Hippocampal formation (tissue), 2 donors: ENCODE measurements at places on chromosomes 7 and 10.
A peak's percentile ranks its signal among the peaks of the same experiment; 100 is the strongest.

- DNase-seq, result no peak
These were observed 158.2 kb upstream of the PRKCQ start for GRCh38 chr10:6738112-6738768.

DNA sequence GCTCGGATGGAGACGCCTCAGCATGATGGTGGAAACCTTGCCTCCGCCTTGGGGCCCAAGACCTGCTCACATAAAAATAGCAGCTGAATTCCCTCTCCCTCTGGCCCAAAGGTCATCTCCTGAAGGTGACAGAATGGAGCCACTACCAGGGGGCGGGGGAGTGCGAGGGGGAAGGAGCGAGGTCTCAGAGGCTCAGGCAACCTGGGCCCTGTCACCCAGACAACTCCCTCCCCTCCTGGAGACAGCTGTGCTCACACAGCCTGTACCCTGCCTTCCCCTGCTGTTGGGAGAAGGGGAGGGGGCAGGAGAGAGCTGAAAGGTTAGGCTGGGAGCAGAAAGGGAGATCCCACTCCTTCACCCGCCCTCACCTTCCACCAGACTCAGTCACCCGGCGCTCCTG lies 173.0 kb upstream of the RHEB start:
- no peak for DNase-seq

GRCh38 chr7:80047856-80048459 lies 86.7 kb upstream of the GNAI1 start:
- DNase-seq, result no peak

DNA sequence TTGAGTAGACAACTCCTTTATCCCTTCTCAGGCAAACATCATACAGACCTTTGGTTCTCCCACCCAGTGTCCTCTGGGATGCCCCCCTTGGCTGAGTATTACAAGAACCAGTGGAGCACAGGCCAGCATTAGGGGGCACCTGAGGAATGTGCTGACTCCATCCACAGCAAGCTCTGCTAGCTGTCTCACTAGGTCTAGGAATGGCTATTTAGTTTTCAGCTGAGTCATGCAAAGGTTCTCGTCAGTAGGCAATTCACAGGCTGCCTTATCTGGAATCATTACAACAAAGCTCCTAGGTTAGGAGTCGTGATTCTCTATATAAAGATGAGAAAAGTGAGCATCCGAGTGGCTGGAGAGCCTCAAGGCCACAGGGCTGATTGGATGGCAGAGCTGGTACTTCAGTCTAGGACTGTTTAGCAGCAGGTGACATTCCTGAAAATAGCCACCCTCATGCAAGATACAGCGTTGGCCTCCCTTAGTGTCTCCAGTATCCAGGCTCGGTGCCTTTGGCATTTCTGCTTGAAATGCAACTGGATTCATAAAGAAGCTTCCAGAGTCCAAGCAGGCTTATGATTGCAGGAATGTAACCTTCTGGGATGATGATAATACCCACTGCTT lies 75.8 kb downstream of the CDCA7L start:
- DNase-seq, result no peak

DNA sequence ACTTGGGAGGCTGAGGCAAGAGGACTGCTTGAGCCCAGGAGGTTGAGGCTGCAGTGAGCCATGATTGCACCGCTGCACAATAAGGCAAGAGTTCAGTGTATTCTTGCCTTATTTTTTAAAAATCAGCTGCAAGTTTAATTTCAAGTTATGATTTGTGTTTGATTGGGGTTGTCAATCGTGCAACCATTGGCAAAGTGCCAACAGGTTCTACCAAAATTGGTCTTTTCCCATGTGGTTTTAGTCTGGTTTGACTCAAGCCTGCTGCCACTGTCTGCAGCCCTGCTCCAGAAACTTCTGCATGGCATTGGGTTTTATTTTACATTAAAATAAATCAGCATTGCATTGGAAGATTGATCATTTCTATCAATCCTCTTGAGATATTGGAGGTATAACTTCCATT lies 72.7 kb downstream of the PTPRE start:
- no peak for DNase-seq

DNA sequence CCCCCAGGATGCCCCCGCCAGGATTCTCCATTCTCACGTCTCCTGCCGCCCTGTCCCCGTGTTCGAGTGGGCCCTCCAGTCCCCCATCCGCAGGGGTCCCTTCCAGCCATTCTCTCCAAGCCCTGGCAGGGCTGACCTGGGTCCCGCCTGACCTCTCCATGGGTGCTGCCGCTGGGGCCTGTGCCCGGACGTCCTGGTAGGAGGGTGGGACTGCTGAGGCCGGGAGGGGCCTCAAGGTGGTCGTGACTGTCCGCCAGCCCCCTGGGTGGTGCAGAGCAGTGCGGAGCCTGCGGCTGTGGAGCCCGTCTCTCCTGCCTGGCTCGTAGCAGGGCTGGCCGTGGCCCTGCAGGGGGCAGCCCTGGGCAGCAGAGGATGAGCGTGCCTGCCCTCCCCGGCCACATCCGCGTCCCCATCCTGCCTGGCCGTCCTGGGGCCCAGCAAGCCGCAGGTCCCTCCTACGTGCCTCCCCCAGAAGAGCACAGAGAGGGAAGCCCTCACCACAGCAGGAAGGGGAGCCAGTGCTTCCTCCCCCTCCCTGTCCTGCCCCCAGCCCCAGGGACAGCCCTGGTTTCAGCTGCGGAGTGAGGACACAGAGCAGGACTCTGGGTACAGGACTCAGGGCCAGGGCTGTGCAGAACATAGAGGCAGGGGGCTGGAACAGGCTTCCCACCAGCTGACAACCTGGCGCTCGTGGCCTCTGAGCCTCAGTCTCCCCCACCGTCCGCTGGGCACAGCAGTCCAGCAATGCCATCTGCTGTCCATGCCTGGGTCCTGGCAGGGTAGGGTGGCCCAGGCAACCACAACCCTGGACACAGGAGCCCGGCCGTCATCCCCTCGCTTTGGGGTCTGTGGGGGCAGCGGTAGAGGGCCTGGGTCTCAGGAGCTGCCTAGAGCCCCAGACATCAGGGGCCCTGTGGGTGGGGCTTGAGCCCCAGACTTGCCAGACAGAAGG lies 1.5 kb upstream of the GRIFIN start:
- DNase-seq, result no peak

DNA sequence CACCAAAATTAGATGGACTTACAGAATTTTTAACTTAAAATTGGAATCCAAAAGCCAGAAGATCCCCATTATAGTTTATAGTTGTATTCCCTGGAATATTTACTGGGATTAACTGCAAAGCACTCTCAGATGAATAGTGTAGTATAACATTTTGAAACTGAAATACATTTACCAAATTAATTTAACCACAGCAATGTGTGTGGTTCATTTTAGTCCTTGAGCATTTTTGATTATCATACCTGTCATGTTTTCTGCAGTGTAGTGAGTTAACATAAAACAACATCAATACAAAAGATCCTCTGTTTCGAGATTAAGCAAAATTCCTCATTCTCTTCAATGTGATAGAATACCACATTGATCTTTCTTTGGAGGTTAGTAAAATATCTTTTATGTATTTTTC lies 3.7 kb downstream of the VIM start:
- DNase-seq, result no peak

- no peak for DNase-seq
These were observed 99.8 kb downstream of the EPDR1 start for GRCh38 chr7:38020121-38020785.

- DNase-seq, result no peak
These were observed 1.3 kb downstream of the INSYN2A start for GRCh38 chr10:127195041-127195506.

GRCh38 chr10:52027055-52027705 lies 286.9 kb upstream of the DKK1 start:
- no peak for DNase-seq

DNA sequence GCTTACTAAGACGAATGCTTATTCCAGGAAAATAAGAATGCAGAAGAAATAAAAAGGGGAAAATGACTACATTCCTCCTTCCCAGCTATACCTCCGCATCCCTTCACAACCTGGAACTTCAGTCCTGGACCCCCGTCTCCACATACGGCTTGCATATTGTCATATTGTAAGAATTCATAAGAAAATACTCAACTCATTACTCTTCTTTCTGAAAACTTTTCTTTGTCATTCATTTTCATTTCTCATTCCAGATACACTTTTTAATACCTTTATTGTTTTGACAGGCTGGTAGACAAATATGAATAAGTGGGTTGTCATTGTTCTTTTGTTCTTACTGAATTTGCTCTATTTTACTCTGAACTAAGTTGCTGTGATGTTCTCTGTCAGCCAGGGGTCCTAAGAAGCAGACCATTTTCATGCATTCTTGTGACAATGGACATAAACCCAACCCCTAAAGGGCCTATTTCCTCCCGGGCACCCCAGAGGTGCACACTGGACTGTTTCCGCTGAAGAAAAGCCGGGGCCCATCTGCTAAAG lies 23.3 kb upstream of the SFTPA2 start:
- DNase-seq, result no peak

- DNase-seq, result no peak
These were observed 135.7 kb downstream of the DNAJB6 start for GRCh38 chr7:157472311-157473050.

GRCh38 chr7:155280446-155281397 lies 17.0 kb upstream of the INSIG1 start:
- DNase-seq, result no peak

DNA sequence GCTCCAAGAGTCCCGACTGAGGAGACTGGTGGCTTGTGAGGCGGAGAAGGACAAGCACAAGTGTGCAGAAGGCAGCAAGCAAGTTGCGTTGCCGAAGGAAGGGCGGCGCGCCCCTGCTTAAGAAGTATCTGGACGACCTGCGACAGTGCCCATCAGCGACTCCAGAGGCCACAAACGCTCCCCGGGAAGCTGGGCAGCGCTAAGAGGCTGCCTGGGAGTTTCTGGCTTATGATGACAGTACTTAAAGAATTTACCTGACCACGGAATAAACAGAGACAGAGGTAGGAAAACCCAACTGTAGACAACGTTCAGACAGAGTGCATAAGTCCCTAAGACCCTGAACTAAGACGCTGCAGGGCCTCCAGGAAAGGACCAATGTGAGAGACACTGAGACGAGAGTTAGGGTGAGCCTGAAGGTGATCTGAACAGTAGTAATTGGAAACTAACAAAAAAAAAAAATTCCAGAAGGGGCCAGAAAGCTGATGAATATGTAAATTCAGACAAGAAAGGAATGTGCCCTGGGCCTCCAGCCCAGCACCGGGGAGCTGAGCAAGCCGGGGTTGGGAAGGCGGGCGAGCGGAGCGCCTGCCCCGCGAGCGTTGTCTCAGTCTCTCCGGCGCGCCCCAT lies 1.0 kb downstream of the OSBPL3 start:
- DNase-seq, result no peak

- DNase-seq, result no peak
These were observed 16.6 kb downstream of the PLPP4 start for GRCh38 chr10:120473593-120473992.

DNA sequence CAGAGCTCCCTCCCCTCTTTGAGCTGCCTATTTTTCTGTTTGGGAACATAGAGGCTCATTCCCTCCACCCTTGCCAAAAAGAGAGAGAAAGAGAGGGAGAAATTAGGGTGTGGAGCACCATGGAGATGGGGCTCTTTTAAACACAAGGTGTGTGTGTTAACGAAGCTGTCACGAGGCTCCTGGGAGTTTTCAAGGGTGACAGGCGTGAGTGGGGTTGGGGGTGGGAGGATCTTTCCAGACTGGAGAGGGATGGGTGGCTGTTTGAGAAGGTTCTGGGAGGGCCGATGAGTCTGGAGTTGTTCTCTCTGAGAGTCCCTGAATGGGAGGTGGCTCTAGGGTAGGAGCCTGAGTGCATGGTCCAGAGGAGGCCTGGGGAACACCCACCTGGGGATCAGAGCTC lies 45.0 kb downstream of the PALD1 start:
- no peak for DNase-seq

DNA sequence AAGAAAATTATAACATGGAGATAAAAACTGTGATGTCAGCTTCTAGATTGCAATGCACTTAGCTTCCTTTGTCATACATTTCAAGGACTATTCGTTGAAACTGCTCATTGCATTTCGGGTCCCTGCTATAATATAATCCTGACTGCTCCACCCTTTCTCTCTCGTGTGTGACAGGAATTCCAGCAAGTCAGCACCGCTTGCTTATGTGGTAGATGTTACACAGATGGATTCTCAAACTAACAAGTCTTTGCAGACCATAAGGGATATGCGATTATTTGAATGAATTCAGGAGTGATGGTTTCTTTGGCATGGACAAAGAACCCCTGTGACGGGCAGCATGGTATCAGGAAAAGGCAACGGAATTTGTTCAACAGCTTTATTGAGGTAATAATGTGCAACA lies 184.0 kb downstream of the GRID1 start:
- no peak for DNase-seq

DNA sequence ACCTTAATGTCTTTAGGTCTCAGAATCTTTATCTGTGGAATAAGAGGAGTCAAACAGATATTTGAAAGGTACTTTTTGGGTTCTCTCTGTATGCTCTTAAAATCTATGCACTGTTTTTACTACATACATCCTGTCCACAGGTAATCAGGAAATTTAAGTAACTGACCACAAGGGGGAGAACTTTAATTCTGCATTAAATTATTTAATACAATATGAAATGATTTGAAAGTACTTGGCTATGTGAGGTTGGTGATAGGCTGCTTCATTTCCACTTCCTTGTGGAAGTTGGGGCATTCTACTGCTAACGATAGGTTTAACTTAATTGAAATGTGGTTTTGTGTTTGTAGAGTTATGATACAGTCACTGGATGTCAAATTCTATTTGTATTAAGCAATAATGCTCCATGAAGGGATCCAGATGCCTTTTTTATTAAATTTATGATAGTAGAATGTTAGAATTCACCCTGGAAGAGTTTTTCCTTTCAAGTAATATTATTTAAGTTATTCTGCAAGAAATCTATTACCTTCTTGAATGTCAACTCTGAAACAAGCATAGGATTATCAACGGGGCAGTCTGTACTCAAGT lies 6.0 kb downstream of the TEX47 start:
- DNase-seq, result no peak

DNA sequence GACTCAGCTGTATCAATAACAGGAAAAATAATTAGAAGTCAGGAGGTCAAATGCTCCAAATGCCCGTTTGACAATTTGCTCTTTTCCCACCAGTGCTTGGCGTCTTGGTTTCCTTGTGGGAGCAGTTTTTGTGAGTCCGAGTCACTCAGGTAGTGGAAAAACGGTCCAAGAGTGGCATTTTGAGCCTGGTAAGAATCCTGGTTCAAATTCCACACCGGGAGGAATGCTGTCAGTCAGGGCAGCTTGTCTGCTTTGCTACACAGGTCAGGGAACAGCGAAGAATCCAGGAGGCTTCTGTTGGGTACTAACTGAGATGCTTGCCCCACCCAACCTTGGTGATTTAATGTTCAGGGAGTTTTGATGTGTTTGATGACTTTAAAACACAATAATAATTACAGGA lies 209.5 kb downstream of the HERPUD2 start:
- DNase-seq, result no peak

GRCh38 chr7:81447351-81447952 lies 322.4 kb downstream of the HGF start:
- peak; percentile 11 for DNase-seq
